CD8-positive, alpha-beta T cell (primary cell): ENCODE measurements at places on chromosomes 6 and 20.

- peak; percentile 86 for DNase-seq
These were observed 4.8 kb upstream of the TRIM40 start for GRCh38 chr6:30130887-30131862.

DNA sequence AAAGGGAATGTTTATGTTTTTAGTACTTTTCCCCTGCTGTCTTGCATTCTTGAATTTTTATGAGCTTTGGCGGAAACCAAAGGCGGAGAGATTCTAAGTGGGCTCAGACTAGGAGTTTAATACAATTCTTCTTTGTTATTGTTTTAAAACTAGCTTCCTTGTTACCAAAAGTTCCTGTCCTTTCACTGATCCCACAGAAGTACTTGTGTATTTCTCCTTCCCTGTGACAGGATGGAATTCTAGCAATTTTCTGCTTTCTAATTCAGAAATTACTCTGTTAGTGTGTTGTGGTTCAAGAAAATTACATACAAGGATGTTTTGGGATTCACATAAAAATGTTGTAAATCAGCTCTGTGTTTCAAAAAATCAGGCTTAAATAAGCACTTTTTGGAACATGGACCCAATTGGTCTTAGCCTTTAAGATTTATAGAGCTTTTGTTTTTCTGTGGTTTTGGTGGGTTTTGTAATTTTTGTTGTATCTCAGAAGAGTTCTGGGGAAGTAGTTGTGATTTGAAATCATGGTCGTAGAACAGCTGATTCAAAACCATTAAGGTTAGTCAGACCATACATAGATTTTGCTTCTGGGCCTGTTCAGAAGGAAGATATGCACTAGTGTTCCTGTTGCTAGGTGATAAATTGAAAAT, 17.6 kb upstream of the CTAGE9 start:
- DNase-seq, result no peak

GRCh38 chr6:4059115-4059777, 19.7 kb downstream of the FAM217A start:
- peak; percentile 47 for DNase-seq

GRCh38 chr20:61797971-61798411, 267.7 kb downstream of the TAF4 start:
- DNase-seq, result no peak

DNA sequence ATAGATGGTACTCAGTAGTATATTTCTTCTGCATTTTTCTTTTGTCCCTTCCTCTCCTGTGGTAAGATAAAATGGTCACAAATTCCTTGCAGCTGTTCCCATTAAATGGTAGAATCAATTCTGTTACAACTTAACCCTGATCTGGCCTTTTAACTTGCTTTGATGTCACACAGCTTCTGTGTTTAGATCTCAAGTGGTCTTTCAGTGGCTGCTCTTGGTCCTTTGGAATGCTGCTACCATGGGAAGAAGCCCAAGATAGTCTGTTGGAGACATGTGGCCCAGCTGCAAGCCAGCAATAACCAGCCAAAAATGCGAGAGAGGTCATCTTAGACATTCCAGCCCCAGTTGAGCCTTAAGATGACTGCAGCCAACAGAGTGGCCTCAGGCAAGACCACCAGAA, 429.7 kb downstream of the KIF16B start:
- DNase-seq, result no peak

DNA sequence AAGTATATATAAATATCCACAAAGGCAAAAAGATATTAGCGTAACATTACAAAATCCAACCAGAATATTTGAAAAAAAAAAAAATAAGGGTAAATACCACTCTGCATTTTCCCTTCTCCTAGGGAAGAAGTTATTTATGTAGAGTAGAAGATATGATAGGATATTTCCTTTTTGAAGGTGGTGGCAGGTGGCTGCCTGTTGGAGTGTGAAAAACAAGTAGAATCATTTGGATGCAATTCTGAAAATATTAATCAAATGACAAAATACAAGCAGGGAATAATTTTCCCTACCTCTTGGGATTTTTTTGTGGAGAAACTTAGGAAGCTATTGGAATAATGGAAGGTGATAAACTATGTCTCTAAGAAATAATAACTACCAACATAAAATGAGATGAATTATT, 62.5 kb upstream of the OGFRL1 start:
- no peak for DNase-seq

DNA sequence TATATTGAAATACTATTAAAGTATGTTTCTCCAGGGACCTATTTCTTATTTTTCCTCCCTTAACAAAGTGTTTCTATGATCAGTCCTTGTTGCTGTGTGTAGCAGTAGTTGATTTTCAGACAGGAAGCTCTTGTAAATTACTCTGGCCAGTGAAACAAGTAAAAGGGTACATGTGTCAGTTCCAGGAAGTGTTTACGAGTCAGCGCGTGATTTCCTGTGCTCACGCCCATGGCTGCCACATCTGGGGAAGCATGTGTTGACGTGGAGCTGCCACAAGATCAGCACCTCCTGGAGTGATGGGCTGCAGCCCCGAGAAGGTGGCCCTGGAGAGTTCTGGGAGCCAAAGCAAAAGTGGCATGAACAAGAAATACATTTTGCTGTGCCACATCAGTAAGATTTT, 38.6 kb upstream of the GGTLC1 start:
- peak; percentile 90 for DNase-seq

DNA sequence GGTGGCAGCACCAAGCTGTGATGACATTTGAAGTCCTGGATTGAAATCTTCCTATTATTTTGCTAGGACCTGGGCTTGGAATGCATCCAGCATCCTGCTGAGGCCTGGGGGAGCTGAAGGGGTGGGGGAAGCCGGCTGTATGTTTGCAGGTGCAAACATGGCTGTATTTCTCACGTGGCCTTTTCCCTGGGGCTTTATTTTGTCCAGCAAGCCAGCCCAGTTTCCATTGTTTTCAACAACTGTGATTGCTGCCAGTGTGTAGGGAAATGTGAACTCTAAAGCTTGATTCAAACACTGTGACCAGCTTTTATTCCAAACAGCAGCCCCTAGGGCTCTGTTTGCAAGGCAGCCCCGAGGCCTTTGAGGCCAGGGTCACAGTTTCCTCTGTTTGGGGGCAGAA, 683.0 kb downstream of the DHX35 start:
- DNase-seq, result no peak

- no peak for DNase-seq
These were observed 37.5 kb upstream of the LCA5 start for GRCh38 chr6:79574630-79575225.

GRCh38 chr20:24763386-24764026, 185.6 kb upstream of the CST7 start:
- no peak for DNase-seq

DNA sequence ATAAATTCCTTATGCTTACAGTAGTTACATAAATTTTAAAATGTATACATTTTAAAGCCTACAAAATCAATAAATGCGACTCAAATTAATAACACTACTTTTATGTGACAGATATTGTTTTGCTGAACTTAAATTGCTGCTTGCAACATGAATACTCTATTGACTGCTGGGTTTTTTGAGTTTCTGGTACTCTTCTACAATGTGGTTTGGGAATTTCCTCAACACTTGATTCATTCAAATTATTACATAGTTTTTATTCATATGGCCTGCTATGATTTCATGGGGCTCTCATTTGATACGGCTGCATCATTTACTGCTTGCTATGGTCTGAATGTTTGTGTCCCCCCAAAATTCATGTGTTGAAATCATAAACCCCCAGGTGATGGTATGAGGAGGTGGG, 2.3 kb upstream of the TXLNB start:
- DNase-seq, result no peak

DNA sequence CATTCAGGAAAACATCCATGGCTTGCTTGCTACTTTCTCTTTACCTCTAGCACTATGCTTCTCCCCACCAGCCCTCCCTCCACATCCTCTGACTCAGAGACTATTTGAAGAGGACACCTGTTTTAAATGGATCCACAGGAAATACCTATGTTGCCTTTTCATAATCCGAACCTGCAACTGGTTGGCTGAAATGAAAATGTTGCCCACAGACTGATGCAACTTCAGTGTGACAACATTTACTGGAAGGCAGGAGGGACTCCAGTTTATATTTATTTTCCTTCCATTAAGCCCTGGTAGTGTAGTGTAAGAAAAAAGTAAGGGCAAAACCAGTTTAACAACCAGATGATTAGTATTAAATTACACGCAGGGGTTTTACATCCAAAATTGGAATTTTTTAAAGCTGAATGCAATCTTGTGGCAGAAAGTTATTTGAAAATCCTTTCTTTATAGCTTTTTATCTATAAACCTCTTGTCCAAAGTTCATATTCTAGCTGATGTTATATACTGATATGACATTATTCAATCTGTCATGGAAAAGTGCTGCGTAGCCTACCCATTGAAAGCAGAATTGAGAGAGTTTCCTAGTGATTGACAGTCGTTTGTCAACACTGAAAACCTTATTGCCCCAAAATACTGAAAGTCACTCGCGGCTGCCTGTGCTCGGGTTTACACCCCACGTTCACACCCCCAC, 881 bp upstream of the AIG1 start:
- DNase-seq, result peak; percentile 15

GRCh38 chr6:105310371-105310770, 92.5 kb downstream of the PREP start:
- no peak for DNase-seq

DNA sequence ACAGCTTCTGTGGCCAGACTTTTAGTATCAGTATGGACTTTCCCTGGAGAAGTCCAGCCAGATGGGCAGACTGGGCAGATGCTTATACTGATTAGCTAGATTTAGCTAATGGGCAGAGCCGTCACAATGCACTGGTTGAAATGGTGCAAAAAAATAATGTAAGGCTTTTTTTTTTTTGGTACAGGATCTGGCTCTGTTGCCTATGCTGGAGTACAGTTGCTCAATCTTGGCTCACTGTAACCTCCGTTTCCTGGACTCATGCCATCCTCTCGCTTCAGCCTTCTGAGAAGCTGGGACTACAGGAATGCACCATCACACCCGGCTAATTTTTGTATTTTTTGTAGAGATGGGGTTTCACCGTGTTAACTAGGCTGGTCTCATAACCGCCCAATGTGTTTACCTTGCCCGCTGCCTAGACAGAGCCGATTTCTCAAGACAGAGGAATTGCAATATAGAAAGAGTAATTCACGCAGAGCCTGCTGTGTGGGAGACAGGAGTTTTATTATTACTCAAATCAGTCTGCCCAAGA, 16.4 kb upstream of the KIFC1 start:
- DNase-seq, result no peak

- no peak for DNase-seq
These were observed 36.2 kb upstream of the DSP start for GRCh38 chr6:7505189-7505699.

DNA sequence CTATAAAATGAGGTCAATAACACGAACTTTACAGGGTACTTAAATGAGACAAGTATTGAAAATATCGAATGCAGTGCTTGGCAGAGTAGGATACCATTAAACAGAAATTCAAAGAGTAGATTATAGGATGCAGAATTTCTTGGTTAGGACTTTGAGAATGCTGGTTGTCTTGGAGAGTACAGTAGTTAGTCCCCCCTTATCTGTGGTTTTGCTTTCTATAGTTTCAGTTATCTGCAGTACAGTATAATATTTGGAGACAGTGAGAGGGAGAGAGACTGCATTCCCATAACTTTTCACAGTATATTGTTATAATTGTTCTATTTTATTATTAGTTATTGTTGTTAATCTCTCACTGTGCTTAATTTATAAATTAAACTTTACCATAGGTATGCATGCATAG, 290.5 kb downstream of the BTBD9 start:
- no peak for DNase-seq

DNA sequence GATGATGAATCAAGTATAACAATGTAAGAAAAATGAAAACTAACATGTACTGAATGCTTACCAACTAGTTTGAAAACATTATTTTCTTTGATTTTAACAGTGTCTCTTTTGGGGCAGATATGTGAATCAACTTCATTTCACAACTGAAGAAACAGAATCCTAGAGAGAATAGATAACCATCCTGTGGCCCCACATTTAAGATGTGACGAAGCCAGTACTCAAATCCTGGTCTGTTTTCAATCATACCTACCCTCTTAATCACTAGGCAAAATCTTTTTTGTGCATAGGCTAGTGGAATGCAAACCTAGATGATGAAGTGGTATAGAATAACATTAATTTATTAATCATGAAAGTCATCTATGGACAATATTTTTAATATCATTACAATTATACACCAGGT, 371.6 kb upstream of the EPHA7 start:
- no peak for DNase-seq

- no peak for DNase-seq
These were observed 228.6 kb downstream of the FNDC1 start for GRCh38 chr6:159397753-159398152.

- DNase-seq, result no peak
These were observed 710.1 kb upstream of the ID4 start for GRCh38 chr6:19127081-19127480.

DNA sequence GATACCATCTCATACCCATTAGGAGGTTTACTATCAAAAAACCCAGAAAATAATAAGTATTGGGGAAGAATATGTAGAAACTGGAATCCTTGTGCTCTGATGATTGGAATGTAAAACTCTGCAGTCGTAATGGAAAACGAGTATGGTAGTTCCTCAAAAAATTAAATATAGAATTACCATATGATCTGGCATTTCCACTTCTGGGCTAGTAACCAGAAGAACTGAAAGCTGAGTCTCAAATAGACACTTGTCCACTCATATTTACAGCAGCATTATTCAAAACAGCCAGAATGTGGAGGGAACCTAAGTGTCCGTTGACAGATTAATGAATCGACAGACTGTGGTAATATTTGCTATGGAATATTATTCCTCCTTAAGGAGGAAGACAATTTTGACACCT, 44.3 kb downstream of the FOXC1 start:
- no peak for DNase-seq

DNA sequence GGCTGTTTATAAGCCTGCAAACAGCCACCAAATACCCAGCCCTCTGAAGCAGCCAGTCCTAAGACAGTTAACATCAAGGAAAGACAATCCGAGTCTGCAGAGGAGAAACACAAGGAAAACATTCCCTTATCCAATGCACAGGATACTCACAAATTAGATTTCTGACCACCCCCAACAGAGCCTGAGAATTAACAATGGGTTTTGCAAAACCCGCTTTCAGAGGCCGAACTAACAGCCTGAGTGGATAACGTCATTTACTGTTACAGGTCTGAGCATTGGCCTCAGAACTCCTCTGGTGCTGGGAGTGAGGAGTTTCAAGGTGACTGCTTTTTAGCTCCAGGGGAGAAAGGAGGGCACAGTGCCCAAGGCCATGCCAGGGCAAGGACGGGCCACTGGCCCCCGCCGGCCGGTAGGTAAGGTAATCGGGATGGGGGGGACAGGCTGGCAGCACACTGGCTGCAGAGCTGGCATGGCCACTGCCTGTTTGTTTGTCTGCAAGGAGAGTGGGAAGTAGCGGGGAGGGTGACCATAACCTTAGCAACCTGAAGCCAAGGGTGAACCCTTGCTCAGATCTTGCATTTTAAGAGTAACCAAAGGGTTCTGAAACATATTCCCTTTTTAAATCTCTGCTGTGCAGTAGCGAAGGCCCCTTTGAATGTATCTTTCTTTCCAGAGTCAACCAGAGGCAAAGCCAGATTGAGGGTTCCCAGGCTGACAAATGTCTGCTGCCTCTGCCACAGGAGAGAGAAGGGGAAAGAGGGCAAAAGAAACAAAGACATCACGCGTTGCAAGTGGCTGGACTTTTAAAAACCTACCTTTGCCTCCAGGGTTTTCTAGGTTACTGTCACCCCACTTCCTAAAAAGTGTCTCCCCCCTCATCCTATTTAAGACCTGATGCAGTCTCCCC, 3.9 kb downstream of the ZMYND8 start:
- DNase-seq, result no peak

GRCh38 chr6:129498950-129499842, 210.8 kb downstream of the ARHGAP18 start:
- no peak for DNase-seq

GRCh38 chr6:157904999-157905398, 76.7 kb upstream of the SYNJ2 start:
- no peak for DNase-seq
